ENCODE measurements at places on chromosomes 7 and 10.

DNA sequence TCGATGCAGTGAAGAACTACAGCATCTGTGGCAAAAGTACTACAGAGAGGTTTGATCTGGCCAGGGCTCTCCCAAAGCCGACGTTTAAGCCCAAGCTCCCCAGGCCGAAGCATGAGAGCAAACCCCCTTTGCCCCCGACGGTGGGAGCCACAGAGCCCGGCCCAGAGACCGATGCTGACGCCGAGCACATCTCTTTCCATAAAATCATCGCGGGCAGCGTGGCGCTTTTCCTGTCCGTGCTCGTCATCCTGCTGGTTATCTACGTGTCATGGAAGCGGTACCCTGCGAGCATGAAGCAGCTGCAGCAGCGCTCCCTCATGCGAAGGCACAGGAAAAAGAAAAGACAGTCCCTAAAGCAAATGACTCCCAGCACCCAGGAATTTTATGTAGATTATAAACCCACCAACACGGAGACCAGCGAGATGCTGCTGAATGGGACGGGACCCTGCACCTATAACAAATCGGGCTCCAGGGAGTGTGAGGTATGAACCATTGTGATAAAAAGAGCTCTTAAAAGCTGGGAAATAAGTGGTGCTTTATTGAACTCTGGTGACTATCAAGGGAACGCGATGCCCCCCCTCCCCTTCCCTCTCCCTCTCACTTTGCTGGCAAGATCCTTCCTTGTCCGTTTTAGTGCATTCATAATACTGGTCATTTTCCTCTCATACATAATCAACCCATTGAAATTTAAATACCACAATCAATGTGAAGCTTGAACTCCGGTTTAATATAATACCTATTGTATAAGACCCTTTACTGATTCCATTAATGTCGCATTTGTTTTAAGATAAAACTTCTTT, 2.3 kb downstream of the LRRTM3 start:
- no peak for DNase-seq

DNA sequence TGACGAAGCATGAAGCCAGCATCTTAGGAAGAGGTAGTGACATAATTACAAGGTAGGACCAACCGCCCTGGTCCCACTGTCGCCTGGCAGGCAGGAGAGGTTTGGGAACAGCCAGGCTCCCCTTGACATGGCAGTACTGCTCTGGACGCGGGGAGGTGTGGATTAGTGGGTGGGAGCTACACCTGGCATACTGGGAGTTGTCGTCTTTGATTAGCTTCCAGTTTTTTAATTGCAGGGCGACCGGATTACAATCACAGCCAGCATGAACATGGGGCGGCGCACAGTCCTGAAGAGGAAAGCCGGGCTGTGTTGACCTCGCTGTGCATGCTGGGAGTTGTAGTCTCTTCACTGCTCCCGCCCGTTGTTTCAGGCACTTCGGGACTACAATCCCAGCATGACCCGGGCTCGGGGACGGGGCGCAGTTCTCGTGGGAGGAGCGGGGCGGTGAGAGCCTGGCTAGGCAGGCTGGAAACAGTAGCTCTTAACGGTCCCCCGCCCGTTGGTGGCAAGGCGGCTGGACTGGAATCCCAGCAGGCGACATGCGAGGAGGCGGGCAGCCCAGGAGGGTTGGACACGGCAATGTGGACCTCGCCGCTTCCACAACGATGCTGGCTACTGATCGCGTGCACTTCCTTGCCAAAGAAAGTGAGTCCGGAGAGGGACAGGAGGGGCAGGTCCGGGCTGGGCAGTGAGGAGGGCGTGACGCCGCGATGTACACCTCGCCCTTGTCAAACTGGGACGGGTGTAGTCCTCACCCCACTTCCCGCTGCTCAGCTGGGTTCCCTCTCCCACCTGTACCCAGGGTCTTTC, 98.0 kb upstream of the ZNF722 start:
- peak; percentile 88 for DNase-seq

GRCh38 chr7:31416381-31416870, 75.9 kb upstream of the NEUROD6 start:
- DNase-seq: no peak

GRCh38 chr10:119313644-119314043, 106.3 kb downstream of the GRK5 start:
- DNase-seq: peak; percentile 58

DNA sequence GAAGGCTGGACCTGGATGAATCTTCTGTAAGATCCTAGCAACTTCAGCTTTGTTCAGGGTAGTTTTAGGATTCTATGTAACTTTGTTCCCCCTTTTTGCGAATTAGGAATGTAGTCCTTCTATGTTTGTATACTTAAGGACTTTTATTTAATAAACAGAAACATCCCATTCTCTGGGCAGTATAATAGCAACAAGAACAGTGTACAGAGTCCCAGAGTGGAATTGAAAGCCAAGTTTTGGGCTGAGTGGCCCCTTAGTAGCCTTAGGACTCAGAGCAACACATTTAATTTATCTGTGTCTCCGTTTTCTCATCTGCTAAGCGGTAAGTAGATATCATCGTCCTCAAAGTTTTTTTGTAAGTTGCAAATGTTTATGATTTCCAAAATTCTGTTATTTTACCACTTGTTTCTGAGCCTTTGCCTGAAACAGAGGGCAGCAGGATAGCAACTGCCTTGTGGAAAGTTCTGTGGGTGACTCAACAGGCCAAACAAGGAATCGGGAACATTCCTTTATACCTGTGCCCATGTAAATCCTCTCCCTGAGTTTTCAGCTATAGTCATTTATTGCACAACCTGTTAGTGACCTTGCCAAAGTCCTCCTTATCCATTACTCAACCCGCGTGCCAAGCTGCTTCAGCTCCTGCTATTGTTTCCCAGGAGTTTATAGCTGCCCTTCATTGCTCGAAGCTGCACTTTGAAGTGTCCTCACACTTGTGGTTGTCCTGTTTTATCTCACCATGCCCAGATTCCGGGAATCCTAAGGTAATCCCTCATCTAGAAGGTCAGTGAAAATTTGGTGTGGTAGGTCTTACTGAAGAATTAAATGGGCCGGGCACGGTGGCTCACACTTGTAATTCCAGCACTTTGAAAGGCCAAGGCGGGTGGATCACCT, 199.1 kb upstream of the AHR start:
- no peak for DNase-seq

Data from activated naive CD4-positive, alpha-beta T cell treated with Interleukin-2 at 50 U/mL for 16 hours (primary cell).